ENCODE measurements at places on chromosomes 2 and 18. TPM values are rescaled to one million over a fixed set of nuclear protein-coding genes. Genes with fewer than 3 reads are reported as not detected.

DNA sequence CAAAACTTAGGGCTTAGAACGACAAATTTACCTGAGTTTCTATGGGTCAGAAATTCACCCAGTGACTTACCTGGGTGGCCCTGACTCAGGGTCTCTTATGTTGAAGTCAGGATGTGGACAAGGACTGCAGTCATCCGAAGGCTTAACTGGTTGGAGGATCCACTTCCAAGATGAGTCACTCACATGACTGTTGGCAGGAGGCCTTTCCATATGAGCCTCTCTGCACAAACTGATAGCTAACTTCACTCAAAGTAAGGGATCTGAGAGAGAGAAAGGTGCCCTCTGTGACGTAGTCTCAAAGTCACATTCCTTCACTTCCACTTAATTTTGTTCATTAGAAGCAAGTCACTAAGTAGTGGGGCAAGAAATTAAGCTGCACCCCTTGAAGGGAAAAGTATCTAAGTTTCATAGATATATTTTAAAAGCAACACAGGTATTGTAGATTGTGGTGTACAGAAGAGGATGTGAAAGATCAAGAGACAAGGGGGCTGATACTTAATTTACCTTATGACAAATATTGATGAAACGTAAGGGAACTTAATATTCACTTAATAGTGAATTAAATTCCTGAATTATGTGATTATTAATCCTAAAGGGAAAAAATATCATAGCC lies 48.4 kb downstream of the TANK start:
- DNase-seq, result no peak

DNA sequence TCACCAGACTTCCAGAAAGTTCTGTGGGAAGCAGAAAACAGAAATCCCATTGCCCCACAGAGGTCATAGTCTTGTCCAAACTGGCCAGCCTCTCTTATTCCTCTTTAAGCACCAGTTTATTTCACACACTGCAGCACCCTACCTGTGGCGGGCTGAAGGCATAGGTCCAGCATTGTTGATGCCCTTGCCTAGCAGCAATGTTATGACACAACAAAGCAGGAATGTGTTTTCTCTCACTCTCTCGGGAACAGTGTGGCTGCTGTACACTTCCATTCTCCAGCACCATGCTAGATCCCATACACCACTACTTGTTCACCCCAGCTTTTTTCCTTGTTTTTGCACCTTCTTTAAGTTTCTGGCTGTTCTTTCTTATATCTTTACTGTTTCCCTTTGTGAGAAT lies 181.6 kb downstream of the DNAH6 start:
- DNase-seq, result no peak

GRCh38 chr2:13252615-13253014 lies 535.9 kb downstream of the TRIB2 start:
- no peak for DNase-seq

The GKN2 gene
- not detected for total RNA-seq

The EMILIN1 gene
- 17.4 TPM for total RNA-seq

DNA sequence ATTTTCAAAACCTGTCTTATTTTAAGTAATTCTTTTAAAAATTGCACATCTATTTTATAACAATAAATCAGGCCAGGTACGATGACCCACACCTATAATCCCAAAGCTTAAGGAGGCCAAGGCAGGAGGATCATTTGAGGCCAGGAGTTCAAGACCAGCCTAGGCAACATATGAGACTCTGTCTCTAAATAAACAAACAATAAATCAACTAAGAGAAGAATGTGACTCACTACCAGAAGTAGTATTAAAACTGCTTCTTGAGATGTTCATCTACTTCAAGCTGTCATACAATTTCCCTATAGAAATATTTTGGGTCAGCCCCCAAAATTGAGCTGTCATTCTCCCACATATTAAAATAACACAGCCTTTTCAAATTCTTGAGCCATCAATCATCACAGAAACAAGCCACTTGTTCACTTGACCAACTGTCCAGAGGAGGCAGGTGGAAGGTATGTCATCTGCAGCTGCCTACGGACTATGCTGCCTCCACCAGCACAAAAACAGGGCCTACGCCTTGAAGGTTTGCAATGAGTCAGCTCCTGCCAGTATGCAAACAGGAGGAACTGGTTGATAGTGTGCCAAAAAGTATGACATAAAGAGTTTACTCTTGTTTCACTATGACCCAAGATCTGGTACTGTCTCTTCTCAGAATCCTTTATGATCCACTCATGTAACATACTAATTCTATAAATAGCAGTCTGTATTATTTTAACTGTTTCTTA lies 33.6 kb downstream of the KIDINS220 start:
- no peak for DNase-seq

- DNase-seq, result peak; percentile 30
Observed at GRCh38 chr2:239040152-239040761, 192.4 kb downstream of the TWIST2 start.

DNA sequence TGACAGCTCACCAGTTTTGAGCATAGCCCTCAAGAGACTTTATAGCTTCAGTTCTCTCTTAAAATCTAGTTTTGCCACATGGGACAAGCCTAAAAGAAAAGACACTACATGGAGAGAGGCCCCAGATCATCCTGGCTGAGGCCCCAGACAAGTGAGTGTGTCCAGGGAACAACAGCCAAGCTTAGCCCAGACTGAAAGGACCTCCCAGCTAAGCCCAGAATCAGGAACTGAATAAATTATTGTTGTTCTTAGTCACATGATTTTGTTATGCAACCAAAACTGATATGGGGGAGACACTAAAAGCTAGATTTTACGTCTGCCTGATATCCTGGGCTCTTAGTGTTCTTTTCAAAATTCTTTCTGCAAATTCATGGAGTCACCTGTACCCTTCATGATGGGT lies 29.3 kb upstream of the LBH start:
- peak; percentile 64 for DNase-seq

GRCh38 chr18:36448384-36449290 lies 151.1 kb downstream of the FHOD3 start:
- DNase-seq, result no peak

DNA sequence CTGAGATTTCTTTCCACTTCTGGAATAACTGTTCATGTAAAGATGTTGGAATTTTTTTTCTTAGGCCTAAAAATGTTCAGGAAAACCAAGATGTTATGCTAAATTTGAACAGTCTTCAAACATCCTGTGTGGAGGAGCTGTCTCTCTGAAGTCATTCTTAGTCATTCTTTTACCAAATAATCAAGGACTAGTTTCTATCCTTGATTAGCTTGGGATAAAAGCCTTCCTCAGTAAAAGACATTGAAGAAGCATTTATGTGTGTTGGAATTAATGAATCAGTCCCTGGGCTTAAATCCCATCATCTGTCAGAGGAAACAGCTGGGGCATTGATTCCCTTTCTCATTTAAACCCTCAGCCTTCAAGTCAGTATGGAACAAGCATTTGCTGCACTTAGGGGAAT lies 300.1 kb upstream of the NXPH2 start:
- DNase-seq, result no peak

The GGCX gene
- 25.1 TPM for total RNA-seq

- DNase-seq, result no peak
Observed at GRCh38 chr2:39731546-39731945, 47.5 kb downstream of the THUMPD2 start.

GRCh38 chr18:8685141-8685913 lies 20.0 kb upstream of the MTCL1 start:
- no peak for DNase-seq

Data from Right ventricle myocardium superior (tissue), 1 donor.